Neural crest cell (in vitro differentiated cells): ENCODE measurements at places on chromosomes 3 and 15.

DNA sequence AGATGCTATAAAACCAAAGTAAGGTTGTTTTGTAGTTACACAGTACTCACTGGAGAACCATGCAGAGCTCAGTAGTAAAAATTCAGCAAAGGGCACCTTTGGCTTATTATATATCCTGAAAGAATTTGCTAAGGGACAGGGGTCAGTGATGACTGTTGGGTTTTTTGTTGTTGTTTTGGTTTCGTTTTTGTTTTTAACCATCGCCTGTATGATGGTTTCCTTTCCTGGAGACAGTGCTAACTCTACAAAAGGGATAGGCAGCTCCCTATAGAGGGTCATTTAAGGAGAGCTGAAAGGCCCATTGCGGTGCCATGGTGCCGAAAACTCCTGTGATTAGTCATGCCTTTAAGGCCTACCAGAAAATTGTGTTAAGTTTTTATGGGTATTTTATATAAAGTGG is 118.2 kb upstream of the GOLIM4 start:
- H3K27me3 ChIP-seq = no peaks in the 10 kb centered on the region
- no peak for DNase-seq
- H3K4me3 ChIP-seq = no peak overlapping the region
- H3K4me1 ChIP-seq = peaks cover 8% of the 10 kb centered on the region

GRCh38 chr3:4038351-4038750 is 239.1 kb downstream of the LRRN1 start:
- peaks cover 17% of the 10 kb centered on the region for H3K27me3 ChIP-seq
- DNase-seq = no peak
- no peaks in the 10 kb centered on the region for H3K36me3 ChIP-seq
- no peak overlapping the region for H3K27ac ChIP-seq

DNA sequence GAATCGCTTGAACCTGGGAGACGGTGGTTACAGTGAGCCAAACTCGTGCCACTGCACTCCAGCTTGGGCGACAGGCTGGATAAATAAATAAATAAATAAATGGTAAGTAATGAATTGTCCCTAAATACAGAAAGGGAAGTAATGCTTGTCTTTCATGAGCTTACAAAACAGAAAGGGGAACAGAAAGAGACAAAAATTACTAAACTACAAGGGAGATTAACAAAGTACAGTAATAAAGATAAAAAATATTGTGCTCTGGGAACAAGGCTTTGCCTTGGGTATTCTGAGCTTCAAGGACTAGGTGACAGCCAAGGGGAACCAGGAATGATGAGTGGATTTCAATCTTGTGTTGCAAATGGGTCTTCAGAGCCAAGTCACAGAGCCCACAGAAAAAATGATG is 9.2 kb upstream of the HLTF start:
- DNase-seq = no peak
- H3K27me3 ChIP-seq = no peaks in the 10 kb centered on the region
- no peak overlapping the region for H3K27ac ChIP-seq
- peaks cover 3% of the 10 kb centered on the region for H3K36me3 ChIP-seq
- H3K4me3 ChIP-seq = no peak overlapping the region

DNA sequence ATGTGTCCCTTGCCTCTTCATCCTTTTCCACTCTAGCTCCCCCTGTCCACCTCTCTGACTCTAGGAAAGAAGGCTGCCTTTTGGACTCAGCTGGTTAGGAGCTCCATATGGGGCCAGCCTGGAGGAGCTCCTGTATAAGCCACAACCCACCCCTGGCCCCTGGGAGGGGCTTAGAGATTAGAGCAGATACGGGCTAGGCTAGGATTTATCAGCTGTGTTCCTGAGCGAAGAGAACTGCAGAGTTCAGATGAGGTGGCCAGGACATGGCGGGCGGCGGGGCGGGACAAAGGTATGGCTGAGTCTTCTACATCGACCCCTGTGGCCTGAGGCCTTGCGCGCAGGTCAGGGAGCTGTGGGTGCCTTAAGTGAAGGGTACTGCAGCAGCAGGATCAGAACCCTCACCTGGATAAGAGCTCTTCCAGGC is 7.9 kb downstream of the NBEAL2 start:
- no peaks in the 10 kb centered on the region for H3K36me3 ChIP-seq
- no peak for DNase-seq
- H3K27ac ChIP-seq = no peak overlapping the region
- peaks cover 4% of the 10 kb centered on the region for H3K4me1 ChIP-seq

DNA sequence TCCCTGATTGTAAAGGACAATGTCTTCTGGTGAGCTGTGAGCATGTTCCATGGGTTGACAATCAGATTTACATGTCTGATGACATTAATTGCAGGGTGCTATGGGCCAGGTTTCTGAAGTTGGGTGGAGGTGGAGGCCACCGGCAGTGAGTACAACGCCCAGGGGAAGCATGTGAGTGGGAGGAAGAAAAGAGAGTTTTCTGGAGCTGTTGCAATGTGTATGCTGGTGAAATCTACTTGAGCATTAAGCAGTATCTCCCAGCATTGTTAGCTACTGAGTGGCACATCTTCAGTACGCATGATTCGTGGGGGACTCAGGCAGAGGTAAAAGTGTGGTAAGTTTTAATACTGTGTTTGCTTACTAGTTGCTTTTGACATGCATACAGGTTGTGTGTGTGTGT is 26.6 kb downstream of the TMEM45A start:
- no peak overlapping the region for H3K4me3 ChIP-seq
- H3K36me3 ChIP-seq = peaks cover 33% of the 10 kb centered on the region
- no peaks in the 10 kb centered on the region for H3K27me3 ChIP-seq
- DNase-seq = no peak

- H3K27me3 ChIP-seq = no peaks in the 10 kb centered on the region
- H3K27ac ChIP-seq = no peak overlapping the region
- H3K36me3 ChIP-seq = no peaks in the 10 kb centered on the region
- no peak for DNase-seq
- H3K4me3 ChIP-seq = no peak overlapping the region
Observed at GRCh38 chr3:16907243-16907642, 22.5 kb downstream of the PLCL2 start.

DNA sequence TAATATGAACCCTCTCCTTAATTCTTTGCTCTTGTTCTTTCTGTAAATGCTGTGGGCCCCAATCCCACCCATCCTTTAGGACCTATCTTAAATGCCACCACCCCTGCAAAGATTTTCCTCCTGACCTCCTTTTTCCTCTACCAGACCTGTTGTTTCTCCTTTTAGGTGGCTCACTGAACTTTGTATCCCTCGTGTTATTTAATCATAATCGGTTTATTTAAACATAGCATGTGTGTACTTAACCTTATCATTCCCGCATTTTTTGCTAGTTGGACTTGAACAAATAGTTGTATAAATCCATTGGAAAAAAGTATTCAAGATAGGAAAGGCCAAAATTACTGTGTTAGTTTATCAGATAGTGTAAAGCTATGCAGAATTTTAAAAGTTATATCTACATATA is 988 bp upstream of the NFKBIZ start:
- no peak for DNase-seq
- peaks cover 4% of the 10 kb centered on the region for H3K27me3 ChIP-seq
- H3K27ac ChIP-seq = no peak overlapping the region
- peaks cover 8% of the 10 kb centered on the region for H3K36me3 ChIP-seq

DNA sequence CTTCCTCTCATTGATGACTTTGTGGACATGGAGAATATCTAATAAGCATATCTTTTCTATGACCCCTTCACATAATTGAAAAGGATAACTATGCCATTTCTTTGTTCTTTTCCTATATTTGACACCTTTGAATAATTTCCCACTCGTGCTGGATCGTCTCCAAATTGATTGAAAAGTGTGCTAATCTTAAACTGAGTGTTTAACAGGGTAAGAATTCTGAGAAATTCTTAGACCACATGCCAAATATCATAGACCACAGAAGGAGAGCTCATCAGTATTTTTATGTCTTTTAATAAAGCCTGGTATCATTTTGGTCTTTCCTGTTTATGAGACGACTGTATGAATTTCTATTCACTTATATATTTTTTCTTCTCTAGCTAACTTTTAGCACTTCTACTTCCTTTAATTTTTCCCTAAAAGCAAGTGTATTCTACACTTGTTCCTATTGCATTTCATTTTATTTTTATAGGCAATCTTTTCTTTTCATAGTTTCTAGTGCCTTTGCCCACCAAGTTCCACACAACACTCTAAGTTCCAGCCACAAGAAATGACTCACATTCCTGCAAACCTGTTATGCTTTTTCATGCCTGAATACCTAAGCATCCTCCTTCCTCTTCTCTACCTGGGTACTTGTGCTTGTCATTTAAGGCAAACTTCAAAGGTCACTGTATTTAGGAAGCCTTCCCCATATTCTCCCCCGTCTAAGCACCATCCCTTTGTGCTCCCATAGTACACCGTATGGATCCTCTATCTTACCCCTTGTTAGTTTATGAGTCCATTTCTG is 30.1 kb downstream of the KBTBD8 start:
- H3K4me1 ChIP-seq = peaks cover 3% of the 10 kb centered on the region
- no peak overlapping the region for H3K27ac ChIP-seq
- no peaks in the 10 kb centered on the region for H3K36me3 ChIP-seq
- no peak for DNase-seq

DNA sequence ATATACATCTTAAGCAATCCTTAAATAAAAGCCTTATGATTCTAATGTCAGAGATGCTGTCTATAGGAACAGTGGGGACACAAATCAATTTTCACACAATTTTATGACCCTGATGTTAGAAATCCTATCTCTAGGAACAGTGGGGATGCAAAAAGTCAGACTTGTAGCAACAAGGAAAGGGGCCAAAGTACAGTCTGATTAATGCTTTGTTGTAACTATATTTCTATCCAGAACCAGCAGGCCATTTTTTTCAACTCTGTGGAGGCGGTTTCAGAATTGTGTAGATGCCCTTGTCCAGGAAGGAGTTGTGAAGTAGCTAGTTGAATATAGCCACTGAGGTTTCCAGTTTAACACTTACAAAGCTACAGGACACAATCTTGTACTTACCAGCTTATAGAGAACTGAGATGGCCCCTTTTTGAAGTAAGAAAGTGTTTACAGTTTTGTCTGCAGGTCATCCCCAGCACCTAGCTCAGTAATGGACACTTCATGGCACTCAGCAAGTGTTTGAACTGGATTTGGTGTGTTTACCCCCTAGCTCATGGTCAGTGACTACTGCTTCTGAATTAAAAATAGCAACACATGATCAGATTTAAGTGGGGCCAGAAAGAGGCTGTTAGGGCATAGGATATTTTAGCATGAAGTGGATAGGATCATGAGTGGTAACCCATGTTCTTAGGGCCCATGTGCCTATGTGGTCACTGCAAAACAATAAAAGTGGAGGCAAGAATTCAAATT is 54.3 kb downstream of the RAB7A start:
- peaks cover 1% of the 10 kb centered on the region for H3K36me3 ChIP-seq
- no peaks in the 10 kb centered on the region for H3K27me3 ChIP-seq
- H3K4me1 ChIP-seq = peaks cover 22% of the 10 kb centered on the region
- H3K27ac ChIP-seq = no peak overlapping the region
- no peak overlapping the region for H3K4me3 ChIP-seq
- no peak for DNase-seq

DNA sequence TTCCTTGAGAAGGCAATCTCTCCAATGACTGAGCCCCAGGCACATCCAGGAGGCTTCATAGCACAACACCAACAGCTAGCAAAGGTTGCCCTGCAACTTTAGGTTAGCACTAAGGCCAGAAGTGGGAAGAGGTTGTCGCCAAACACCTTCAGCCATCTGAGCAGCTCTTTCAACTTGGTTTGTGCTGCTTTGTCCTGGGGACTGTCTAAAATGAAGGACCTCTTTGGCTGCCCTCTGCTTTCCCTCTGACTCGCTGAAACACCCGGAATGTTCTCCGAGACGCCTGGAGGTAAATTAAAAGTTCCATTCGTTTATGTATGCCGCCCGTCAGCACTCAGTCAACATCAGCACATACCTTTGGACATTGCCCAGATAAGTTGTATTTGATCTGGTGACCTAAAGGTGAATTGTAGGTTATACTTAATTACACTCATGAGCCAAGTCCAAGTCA is 121.2 kb upstream of the NR2F2 start:
- H3K4me3 ChIP-seq = no peak overlapping the region
- H3K36me3 ChIP-seq = peaks cover 21% of the 10 kb centered on the region
- H3K27ac ChIP-seq = peak overlapping the region; percentile 85
- DNase-seq = no peak
- no peaks in the 10 kb centered on the region for H3K27me3 ChIP-seq

DNA sequence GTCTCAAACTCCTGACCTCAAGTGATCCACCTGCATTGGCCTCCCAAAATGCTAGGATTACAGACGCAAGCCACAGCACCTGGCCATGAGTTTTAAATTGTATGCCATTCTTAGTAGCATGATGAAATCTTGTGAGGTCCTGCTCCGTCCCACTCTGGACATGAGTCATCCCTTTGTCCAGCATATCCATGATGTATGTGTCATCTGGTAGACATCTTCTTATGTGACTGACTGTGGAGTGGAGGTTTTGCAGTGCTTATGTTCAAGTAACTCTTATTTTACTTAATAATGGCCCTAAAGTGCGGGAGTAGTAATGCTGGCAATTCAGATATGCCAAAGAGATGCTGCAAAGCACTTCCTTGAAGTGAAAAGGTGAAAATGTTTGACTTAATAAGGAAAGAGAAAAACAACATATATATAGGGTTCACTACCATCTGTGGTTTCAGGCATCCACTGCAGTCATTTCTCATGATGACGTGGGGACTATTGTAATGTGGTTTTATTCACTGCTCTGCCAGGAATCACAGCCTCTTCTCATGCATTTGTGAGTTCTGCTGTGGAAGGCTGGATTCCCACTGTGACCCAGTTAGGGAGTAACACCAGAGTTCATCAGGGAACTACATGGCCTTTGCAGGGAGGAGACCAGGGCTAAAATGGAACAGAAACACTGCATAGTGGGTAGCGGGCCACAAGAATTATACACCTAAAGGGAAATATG is 204.6 kb upstream of the STRIT1 start:
- no peak overlapping the region for H3K4me3 ChIP-seq
- H3K4me1 ChIP-seq = peaks cover 6% of the 10 kb centered on the region
- H3K27ac ChIP-seq = no peak overlapping the region
- DNase-seq = no peak
- H3K36me3 ChIP-seq = peaks cover 14% of the 10 kb centered on the region
- H3K27me3 ChIP-seq = no peaks in the 10 kb centered on the region

GRCh38 chr15:77818484-77819047 is 185.9 kb upstream of the LINGO1 start:
- peaks cover 13% of the 10 kb centered on the region for H3K4me1 ChIP-seq
- no peak for DNase-seq
- no peaks in the 10 kb centered on the region for H3K36me3 ChIP-seq

- peaks cover 21% of the 10 kb centered on the region for H3K4me1 ChIP-seq
- no peak overlapping the region for H3K4me3 ChIP-seq
- H3K27ac ChIP-seq = no peak overlapping the region
Observed at GRCh38 chr15:73770050-73770449, 16.9 kb upstream of the INSYN1 start.

DNA sequence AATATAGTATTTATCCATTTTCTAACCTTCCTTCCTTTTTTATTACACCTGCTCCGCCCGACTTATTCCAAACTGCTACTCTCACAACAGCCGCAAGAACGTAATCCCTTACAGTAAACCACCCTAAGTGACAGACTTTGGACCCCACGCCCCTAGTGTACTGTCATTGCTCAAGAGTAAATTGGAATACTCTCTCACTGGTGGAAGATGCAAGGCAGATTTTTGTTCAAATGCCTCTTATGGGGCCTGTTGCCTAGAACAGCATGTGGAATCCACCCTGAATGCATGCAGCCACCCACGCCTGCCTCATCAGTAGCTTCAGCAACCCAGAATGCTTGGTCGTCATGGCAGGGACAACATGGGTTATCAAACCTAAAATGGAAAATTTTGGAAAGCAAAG is 226.2 kb upstream of the ST8SIA2 start:
- no peak for DNase-seq
- H3K4me3 ChIP-seq = no peak overlapping the region
- no peaks in the 10 kb centered on the region for H3K36me3 ChIP-seq

GRCh38 chr3:13465236-13465873 is 14.8 kb upstream of the HDAC11 start:
- DNase-seq = no peak
- no peak overlapping the region for H3K4me3 ChIP-seq
- H3K27me3 ChIP-seq = peaks cover 2% of the 10 kb centered on the region
- H3K36me3 ChIP-seq = no peaks in the 10 kb centered on the region
- H3K4me1 ChIP-seq = no peaks in the 10 kb centered on the region
